ENCODE measurements at places on chromosomes 2 and 18.
A peak's percentile ranks its signal among the peaks of the same experiment; 100 is the strongest.

DNA sequence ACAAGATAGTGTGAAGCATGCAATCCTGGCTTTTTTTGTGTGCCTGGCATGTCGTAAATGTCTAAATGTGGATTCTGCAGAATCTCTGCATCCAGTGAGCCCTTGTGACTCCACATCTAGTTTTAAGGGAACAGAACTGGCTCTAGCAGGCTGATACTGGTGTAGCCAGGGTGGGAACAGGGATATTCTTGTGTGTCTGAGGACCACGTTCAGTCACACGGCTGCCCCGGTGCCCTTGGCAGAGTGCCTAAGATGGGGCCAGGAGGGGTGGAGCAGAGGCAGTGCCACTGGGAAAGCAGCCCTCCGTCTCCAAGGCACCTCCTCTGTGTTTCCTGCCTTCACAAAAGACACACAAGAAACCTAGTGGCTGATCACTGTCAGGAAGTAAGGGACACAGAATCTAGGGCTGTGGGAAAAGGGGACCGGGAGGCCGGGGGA is 91.5 kb upstream of the PARD3B start:
- DNase-seq: peak; percentile 32

DNA sequence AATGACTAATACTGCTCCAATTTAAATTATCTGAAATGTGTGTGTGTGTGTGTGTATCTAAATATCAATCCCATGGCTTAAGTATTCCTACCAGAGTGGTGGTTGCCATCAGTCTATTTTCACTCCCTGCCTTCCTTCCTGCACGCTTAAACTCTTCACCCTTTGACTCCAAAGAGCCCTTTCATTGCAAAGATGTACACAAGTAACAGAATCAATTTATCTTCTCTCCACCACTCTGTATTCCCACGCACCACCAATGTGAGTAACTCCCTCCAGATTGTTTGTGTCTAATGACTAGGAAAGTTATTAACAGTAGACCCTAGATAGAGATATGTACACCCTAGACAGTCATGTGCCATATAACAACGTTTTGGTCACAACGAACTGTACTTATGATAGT is 42.8 kb downstream of the ARL6IP6 start:
- no peak for DNase-seq

DNA sequence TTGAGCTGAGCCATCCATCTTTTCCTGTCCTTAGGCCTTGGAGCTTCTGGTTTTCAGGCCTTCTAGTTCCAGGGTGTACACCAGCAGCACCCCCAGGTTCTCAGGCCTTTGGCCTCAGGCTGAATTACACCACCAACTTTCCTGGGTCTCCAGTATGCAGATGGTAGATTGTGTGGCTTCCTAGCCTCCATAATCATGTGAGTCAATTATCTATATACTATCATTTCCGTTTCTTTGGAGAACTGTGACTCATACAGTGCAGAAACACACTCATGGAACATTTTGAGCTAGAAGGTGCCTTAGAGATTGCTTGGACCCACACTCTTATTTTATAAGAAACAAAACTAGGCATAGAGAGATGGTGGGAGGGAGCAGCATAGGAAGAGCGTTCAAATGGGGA is 167.4 kb downstream of the NCK2 start:
- DNase-seq: no peak

- no peak for DNase-seq
Measured at GRCh38 chr2:121094845-121095244, 190.2 kb downstream of the TFCP2L1 start.

DNA sequence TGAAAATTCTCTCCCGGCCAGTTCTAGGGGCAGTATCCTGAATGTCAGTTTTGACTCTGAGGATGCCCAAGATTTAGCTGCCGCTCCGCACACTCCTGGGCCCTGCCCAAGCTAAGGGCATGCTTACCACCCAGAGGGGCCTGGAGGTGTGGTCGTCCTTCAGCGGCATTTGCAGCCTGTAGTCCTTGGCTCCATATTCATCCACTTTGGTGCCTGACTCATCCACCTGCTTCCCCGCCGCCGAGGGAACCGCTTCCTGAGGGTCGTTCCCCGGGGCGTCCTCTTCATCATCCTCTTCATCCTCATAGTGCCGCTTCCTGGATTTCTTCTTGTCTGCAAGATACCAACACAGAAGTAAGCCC is 577 bp downstream of the ERCC3 start:
- no peak for DNase-seq

- DNase-seq: no peak
Measured at GRCh38 chr2:166115589-166115988, 12.2 kb downstream of the SCN1A start.

Data from HEK293T (cell line).